ENCODE measurements at places on chromosomes 13 and 19.

DNA sequence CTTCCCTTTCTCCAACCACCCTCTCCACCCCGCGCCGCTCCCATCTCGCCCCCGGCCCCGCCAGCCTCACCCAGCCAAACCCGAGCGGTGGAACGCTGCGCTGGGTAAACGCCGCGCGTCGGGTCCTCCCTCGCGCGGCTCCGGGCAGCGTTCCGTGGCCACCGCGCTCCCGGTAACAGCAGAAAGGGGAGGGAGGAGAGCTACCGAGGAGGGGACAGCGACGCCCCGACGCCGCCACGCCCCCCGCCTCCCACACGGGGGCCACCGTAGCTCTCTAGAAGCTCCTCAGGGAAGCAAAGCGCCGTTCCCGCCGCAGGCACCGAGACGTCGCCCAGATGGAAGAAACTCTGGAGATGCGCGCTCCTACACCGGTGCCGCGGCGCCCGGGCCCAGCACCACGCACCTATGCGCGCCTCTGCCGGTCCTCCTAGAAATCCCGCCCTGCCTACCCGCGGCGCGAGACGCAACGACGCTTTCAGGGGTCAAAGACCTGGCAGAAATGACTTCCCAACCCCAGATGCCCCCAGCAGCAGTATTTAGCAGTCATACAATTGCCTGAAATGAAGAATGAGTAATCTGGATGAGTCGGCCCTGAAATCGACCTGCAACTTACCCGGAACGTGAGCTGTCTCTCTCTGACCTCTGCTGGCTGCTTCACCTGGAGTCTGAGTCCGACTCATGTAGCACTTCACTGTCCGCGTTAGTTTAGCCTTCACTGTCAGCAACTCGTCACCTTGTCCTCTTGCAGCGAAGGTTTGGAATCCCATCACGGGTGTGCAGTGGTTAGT, at the start of gene RUBCNL:
Gene RUBCNL, minus strand, starts transcription at position 189 of the 788 bp plus-strand sequence. CDS start 14,777 bp downstream, outside the sequence.
- DNase-seq = no peak

- no peak for DNase-seq
Measured at GRCh38 chr13:41549491-41549890, 92.1 kb downstream of the RGCC start.

DNA sequence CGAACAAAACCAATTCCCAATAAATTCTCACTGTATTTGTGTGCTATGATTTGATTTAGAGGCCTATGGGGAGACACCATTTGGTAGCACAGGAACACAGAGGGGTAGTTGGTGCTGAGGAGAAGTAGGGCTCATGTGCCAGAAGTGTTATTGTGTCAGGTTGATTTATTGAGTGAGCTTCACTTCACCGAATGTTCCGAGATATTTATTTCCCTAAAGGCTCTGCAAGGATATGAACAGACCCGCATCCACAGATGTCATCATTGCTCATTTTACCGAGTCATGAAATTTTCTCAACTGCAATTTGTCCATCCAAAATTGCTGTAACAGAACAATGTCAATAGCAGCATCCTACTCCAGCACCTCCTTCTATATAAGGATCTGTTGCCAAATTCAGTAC, 69.5 kb downstream of the DACH1 start:
- DNase-seq = no peak

GRCh38 chr13:72004246-72004645, 137.2 kb upstream of the DACH1 start:
- no peak for DNase-seq

- DNase-seq = no peak
Measured at GRCh38 chr19:16249826-16250404, 52.2 kb downstream of the AP1M1 start.

Data from CD4-positive, alpha-beta T cell treated with Interleukin-15 for 4 hours (primary cell).